ENCODE measurements at places on chromosomes 7 and 10.

- DNase-seq = no peak
These were observed 153.5 kb downstream of the ARHGAP12 start for GRCh38 chr10:31774928-31775650.

DNA sequence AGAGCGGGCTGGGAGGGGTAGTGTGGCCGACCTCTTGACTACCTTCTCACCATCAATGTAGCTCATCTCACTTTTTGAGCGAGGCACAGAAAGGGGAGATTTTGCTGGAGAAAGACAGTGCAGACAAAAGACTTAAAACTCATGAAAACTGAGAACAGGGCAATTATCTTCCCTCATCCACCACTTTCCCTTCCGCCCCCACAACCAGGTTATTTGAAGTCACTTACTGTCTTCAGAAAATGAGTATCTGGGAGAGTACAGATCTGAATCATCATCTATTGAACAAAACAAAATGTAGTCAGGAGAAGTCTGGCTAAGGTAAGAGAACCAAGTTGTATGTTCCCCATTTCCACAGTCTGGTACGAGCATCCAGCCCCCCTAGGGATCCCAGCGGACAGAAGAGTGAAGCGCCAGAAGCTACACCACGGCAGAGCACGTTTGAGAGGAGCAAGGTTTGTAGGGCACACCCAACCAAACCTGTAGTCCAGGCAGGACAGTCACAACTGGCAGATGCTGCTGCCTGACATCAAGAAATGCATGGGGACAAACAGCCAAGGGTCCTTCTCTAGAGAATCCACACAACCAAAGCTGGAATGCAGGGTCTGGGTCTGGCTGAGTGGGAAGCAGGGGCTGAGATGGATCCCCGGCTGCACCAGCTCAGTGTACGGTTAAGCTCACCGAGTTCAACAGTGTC, 93.4 kb upstream of the PDLIM1 start:
- DNase-seq = no peak

- DNase-seq = no peak
These were observed 80.8 kb downstream of the TMEM106B start for GRCh38 chr7:12291870-12292269.

DNA sequence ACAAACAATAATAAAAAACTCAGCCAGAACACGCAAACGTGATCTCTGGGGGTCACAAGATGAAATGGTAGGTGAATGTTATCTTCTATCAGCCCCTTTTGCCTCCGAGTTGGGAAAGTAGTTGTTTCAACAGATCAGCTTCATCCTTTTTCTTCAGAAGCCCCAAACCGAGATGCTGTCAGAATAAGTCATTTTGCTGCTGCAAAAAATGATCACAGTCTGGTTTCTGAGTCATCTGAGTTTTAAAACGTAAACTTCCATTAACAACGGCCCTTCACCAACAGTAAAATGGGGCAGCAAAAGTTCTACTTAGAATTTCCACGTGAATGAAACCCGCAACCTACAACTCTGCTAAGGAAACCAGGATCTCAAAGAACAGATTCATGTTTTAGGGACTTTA, 44.9 kb downstream of the JCAD start:
- no peak for DNase-seq

DNA sequence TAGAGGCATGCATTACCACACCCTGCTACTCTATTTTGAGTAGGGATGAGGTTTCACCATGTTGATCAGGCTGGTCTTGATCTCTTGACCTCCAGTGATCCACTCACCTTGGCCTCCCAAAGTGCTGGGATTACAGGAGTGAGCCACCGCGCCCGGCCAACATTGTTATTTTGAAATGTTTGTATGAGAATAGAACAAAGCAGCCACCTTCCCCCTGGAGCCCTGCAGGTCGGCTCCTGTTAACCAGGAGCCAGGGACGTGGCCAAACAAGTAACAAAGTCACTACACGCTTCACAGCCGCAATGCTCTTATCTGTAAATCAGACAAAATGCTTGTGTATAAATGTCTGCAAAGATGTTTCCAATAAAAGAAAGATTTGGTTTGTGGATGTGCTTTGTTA, 295.4 kb downstream of the CNTNAP2 start:
- no peak for DNase-seq

GRCh38 chr7:91557789-91558404, 293.7 kb downstream of the FZD1 start:
- no peak for DNase-seq

- DNase-seq = no peak
These were observed 32.5 kb downstream of the ZNF277 start for GRCh38 chr7:112238852-112239610.
